ENCODE measurements at places on chromosomes 6 and 20.

GRCh38 chr6:134517145-134517658 is 199.3 kb upstream of the SGK1 start:
- peak; percentile 72 for DNase-seq

- DNase-seq = no peak
Observed at GRCh38 chr6:159963111-159963510, 5.8 kb upstream of the IGF2R start.

- peak; percentile 18 for DNase-seq
Observed at GRCh38 chr20:59518881-59519706, 85.2 kb upstream of the PHACTR3 start.

DNA sequence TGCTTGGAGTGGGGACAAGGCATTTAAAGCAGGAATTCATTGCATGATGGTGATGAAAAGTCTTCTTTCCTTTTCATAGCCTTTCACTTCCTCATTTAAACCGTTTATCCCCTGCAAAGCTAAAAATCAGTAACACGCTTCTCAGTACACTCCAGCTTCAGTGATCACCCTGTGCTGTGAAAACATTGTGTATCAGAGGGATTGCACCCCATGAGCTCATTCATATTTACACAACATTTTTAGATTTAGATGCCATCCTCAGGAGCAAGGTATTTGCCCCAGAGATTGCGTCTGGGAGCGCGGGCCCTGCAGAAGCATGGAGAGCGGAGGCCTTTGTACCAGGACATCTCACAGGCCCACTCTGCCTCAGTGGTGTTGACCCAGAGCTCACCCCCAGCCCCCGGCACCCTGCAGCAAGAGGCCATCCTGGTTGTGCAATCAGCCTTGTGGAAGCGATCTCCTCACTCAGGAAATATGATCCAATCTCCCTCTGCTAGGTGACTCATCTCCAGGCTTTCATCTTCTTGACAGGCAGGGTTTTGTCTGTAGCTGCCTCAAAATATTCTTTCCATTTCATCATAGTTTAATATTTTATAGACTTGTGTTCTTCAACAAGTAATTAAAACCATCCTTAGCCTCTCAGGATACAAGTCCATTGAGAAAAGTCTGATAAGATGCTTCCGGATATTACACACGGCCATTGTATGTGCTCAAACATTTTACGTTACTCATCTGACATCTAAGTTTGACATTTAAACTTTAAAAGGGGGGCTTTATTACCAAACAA is 38.9 kb upstream of the THBS2 start:
- no peak for DNase-seq

GRCh38 chr6:77837034-77837784 is 184.4 kb downstream of the MEI4 start:
- DNase-seq = no peak

- no peak for DNase-seq
Observed at GRCh38 chr6:122061855-122062254, 337.6 kb upstream of the HSF2 start.

DNA sequence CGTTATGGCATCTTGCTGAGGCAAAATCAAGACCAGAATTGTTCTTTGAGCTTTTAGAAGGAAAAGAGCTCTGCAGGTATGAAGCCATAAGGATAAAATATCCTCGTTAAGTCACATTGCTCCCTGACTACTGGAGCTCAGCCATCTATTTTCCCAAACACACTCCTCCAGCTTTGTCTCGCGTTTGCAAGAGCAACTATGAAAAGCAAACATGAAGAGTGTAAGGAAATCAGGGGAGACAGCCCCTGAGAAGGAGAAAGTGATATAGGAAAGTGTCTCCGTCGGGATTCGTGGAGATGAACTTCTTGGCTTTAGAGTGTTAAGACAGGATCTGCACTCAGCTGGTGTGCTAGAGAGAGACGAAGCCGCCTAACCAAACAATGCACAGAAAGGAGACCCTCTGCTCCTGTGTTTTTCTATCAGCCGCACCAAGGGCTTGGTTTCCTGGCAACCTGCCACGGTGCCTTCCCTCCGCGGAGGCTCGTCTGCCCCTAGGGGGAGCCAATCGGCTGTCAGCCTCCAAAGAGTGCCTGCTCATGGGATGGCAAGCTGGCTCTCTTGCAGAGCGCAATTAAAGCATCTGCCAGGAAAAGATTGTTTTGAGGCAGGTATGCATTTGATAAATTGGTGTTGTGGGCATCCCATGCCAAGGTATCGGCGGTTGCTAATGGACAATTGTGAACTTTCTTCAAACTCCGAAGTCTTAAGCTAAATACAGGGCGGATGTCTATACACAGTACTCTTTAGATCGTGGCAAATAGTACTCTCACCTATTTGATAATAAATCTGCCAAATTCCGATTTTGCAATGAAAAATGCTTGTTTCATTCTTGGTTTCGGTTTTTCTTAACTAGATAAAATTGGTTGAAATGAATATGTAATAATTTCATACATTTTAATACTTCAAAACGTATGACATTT is 603.2 kb downstream of the RNF144B start:
- DNase-seq = peak; percentile 65

- DNase-seq = no peak
Observed at GRCh38 chr6:140747114-140747513, 1372.7 kb upstream of the CITED2 start.

- DNase-seq = no peak
Observed at GRCh38 chr6:110098511-110099116, 80.9 kb downstream of the WASF1 start.

DNA sequence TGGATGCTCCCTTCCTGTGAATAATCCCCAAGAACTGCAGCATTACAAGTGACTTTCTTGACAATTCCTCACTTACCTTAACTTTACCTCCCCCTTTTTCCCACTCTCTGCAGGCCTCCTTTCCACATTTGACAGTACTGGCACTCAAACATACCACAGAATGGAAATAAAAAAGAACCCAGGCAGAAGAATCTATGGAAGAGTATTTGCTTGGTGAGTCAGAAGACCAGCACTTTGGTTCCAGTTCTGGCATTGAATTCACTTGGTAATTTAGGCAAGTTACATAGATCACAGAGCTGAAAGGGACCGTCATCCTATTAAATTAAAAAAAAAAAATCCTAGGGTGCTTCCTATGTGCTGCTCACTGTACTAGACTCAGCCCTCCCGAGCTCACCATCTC is 55.0 kb downstream of the BTBD9 start:
- DNase-seq = no peak

- no peak for DNase-seq
Observed at GRCh38 chr6:43671801-43672690, 15.5 kb downstream of the MRPS18A start.

DNA sequence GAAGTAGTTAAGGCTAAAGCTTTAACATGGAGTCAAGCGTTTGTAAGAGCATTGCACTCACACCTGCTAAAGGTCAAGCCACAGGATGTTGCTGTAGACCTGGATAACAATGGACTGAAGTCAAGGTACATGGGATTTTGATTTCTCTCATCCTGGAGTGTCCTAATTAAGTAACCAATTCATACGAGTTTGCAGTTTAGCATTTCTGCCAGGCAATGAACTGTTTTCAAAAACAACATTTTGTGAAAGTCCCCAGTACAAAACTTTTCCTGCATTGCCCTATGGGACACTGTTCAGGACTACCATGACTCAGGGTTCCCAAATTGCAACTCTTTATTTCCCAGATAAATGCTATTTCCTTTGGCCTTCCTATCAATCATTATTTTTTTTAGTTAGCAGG is 17.4 kb upstream of the SIRPB1 start:
- no peak for DNase-seq

- no peak for DNase-seq
Observed at GRCh38 chr20:38926934-38927616, 858 bp downstream of the FAM83D start.

- DNase-seq = no peak
Observed at GRCh38 chr20:11130554-11131166, 456.9 kb upstream of the JAG1 start.

DNA sequence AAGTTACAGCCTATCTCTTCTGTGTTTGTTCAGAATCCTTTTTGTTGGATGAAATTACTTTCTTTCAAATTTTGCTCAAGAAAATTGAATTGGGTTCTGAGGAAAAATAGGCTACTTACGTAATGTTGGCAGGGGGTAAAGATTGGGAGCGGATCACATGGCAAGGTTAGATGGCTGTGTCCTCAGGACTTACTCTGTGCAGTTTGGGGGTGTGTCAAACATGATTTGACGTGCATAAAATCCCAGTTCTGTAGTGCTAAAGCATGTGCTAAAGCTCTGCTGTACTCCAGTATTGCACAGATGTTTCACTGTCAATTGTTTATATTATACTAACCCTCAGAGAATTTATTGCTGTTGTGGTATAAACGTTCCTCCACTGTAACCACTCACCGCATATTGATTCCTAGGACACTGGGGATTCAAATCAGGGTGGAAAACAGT is 2.6 kb downstream of the NT5E start:
- DNase-seq = no peak

DNA sequence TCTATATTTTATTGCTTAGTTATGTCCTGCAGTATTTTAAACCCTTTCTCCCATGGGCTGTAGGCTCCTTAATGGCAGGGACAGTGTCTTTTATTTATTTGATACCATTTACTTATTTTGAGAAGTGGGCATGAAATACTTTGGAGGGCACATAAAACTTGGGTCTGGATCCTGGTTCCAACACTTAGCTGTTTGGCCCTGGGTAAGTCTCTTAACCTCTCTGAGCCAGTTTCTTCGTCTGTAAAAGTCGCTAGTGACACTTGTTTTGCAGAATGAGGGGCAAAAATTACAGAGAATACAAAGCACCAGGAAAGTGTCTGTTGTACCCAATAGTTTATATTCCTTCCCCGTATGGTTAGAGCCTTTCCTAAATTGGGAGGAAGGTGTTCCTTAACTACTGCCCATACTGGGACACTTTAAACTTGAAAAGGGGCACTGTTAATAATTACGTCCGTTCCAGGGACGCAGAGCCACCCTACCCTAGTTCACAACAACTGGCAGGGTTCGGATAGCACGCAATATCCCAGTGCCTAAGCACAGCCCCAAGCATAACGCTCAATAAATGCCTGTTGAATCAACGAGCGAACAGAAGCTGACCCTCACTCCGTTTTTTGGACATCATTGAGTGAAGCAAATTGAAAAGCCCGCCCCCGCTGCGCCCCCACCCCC is 6.0 kb upstream of the ARMC12 start:
- DNase-seq = no peak

DNA sequence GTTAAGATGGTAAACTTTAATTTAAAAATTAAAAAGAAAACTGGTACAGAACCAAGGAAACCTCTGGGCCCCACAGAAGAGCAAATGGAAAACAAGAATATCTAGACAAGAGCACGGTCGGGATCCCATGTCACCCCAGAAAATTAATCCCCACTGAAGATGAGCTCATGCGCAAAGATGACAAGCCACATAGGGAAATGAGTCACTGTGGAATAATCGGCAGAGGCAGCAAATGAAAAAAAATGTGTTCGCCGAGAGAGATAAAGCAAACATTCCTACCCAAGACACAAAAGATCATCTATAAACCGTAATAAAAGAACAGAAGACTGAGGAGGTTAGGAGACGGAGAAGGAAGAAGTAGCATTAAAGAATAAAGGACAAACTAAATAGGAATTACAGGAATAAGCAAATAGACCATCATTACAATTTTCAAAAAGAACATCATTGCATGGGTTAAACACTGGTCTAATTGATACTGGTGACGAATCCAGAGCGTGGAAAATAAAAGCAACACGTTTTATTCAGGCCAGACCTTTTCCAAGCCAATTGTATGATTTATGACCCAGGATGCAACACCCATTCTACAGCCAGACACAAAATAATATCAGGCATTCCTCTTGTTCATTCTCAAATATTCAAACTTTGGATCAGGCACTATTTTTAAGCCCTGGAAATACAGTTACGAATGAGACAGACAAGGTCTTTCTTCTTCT is 138.0 kb upstream of the ARID1B start:
- DNase-seq = no peak

- no peak for DNase-seq
Observed at GRCh38 chr6:47132724-47133123, 90.6 kb upstream of the ADGRF1 start.
